ENCODE measurements at places on chromosomes 7 and 10.

- DNase-seq = no peak
Measured at GRCh38 chr10:58608351-58608750, 95.7 kb downstream of the BICC1 start.

GRCh38 chr10:132397036-132397541 is at the start of gene PWWP2B:
TSS of gene PWWP2B (plus strand) at chr10:132397200. CDS start at chr10:132397227, 27 bp downstream.
- peak; percentile 23 for DNase-seq

DNA sequence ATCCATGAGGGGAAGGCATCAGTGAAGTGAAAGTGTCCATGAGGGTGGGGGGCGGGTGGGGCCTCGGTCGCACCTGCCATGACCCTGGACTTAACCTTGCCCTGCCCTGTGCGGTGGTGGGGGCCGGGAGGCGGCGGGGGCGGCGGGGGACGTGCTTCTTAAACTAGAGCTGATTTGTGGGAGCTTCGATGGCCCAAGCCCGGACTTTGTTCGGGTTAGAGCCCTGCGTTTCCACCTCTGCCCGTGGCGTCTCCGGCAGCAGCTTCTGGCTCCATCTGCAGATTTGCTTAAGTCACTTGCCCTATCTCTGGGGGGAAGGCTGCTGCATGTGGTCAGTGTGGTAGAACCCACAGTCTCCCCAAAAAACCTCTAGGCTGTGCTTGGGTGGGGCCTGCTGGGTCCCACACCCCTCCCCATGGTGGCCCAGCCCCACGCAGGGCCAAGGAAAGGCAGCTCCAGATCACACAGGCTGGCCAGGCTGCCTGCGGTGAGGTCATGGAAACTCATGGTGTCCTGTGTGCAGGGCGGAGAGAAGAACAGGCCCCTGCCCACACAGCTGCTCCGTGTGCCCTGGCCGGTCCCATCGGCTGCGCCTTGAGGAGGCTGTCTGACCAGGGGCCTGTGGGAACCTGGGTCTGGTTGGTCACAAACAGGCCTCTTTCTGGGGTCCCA is 93.2 kb downstream of the INPP5A start:
- no peak for DNase-seq

- DNase-seq = no peak
Measured at GRCh38 chr10:123038782-123039631, 30.2 kb downstream of the ACADSB start.

- DNase-seq = no peak
Measured at GRCh38 chr7:7254908-7255307, 72.6 kb downstream of the C1GALT1 start.

DNA sequence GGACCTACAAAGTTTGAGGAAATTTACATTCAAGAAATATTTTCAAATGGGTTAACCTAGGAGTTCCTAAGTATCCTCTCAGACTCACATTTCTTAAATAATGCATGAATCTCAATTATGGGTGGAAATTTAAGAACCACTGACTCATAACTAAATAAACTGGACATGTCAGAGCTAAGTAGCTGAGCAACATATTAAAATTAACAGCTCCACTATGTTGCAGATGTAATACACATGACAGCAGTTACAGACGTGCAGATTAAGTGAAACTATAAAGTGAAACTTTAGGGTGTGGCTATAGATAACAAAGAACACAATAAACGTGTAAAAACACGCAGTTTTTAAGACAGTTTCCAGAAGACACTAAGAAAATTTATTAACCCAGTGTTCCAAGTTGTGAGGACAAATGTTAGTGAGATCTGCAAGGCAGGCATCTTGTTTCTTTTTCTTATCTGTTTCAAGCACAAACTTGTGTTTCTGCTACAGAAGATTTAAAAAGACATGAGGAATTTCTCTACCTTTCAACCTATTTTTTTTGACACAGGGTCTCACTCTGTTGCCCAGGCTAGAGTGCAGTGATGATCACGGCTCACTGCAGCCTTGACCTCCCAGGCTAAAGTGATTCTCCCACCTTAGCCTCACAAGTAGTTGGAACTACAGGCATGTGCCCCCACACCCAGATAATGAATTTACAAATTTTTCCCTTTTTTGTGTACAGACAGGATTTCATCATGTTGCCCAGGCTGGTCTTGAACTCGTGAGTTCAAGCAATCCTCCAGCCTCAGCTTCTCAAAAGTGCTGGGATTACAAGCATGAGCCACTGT is 25.3 kb downstream of the DNMBP start:
- no peak for DNase-seq

- DNase-seq = no peak
Measured at GRCh38 chr10:48694371-48695030, 9.8 kb downstream of the WDFY4 start.

DNA sequence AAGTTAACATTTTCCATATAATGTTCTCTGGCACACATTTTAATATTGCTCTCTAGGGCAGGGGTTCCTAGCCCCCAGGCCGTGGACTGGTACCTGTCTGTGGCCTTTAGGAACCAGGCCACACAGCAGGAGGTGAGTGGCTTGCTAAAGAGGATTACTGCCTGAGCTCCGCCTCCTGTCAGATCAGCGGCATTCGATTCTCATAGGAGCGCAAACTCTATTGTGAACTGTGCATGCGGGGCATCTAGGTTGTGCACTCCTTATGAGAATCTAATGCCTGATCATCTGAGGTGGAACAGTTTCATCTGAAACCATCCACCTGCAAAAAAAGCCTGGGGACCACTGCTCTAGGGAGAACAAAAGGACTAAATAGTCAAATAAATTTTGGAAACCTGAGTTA is 65.7 kb downstream of the EXOC6 start:
- no peak for DNase-seq

DNA sequence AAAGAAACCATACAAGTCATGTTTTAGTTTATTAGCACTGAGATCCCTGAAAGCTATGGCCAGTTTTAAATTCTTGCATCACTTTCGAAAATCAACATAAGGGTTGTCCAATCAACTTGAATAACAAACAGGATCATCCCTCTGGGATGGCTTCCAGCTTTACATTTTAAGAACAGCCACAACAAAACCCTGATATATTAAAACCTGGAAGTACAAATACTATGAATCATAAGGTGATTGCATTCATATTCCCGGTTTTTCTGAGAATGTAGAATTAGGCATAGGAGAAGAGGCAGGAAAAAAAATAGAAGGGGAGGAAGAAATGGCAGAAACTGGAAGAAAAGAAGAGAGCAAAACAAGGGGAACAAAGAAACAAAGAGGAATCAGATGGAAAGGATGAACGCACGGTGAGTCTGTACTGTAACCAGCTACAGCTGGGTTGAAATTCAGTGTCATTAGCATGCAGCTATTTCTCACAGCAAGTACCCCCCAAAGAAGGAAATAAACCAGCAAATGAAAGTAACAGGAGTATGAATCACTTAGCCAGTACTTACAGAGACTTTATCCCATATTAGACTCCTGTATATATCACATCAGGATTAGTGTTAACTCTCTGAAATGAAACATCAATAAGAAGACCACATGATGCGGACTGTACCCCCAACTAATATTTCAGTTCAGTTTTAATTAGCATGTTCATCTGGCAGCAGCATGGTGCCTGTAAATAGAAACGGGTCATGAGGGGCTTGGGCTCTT is 301.3 kb downstream of the RNLS start:
- no peak for DNase-seq

DNA sequence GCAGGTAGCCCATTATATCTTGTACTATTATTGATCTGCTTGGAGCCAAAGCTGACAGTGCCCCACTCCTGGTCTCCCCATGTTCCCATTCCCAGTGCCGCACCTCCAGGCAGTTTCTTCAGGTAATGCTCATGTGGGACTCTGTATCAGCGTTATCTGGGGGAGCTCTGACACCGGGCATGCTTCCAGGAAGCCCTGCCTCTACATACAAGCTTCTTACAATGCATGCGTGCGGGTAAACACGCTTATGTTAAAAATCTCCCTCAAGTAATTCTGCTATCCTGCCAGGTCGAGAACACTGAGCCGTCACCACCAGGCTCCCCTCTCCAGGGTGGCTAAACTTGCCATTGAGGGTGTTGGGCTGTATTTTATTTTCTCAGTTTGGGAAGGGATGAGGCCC is 61.6 kb upstream of the LBX1 start:
- DNase-seq = no peak

- DNase-seq = no peak
Measured at GRCh38 chr7:8592167-8592566, 158.8 kb downstream of the NXPH1 start.

DNA sequence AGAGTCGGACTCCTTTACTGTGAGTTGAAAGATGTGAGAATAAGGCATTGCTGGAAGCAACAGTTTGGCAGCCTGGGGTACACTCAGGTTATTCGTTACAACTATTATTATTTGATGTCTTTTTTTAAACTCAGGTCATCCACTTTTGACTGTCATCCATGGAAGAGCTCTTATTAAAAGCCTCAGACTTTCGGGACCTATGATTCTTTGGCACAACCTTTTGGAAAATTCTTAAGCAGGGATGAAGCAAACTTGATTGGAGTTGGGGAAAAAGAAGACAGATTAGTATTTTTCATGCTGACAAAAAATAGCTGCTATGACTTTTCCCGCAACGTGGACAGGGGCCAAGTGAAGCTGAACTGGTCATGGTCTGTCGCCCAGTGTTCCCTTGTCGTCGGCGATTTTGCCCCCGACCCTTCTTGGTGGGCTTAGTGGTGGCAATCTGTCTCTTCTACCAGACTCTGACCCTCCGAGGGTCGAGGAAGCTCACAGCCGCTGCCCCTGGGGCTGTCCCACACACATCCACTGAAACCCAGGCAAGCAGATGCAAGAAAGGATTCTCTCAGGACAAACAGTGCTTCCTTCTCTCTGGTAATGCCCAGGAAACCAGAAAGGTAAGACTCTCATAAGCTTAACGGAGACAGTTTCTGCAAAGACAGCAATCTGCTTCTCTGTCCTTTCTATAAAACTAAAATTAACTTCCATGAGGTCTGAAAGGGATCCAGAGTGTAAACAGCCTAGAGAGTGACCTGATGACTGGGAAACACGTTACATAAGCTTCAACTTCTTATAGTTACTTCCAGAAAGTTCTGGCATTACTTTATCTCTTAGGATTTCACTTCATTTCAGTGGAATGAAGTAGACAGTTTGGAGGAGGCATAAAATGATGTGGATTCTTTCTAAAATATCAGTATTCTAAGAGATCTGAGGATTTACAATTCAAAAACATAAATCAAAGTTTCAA is 1.0 kb downstream of the CPED1 start:
- DNase-seq = no peak

GRCh38 chr10:110918643-110919348 is at the start of gene BBIP1:
TSS of gene BBIP1 (minus strand) at chr10:110919180. CDS start at chr10:110918157, 1,023 bp downstream.
- DNase-seq = no peak

- no peak for DNase-seq
Measured at GRCh38 chr10:121926671-121927317, 1.0 kb downstream of the ATE1 start.

DNA sequence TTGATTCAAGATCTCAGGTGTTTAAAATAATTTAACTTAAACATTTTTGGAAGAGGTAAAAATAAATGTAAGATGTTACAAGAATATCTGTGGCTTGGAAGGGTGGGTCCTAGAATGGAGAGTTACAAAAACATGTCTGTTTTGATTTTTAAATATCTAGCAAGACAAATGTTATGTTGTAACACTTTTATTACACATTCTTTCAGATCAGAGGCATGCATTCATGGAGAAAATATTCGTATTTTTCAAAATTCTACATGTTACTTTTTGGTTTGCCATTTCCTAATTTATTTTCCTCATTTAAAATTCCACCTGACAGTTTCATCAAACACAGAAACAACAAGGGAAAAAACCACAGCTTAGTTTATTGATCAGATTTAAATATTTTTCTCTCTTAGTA is 10.0 kb downstream of the WBP1L start:
- DNase-seq = no peak

GRCh38 chr10:65719790-65720189 is 1206.0 kb upstream of the LRRTM3 start:
- DNase-seq = no peak

DNA sequence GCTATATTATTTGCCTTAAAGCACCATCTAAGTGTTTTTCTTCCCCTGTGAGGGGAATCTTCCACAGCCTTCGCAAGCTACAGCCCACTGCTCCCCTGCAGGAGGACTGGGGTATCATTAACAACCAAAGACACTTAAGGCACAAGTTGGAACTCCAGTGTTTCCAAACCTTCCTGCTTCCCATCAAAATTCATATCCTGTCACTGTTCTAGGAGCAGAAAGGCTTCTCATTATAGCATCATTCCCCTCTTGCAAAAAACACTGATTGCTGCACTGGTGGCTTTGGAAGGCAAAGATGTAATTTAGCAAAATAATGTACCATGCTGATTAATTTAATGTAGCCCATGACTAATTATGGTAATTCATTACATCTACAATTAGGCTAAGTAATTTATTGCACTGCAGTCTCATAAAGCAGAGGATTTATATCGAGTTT is 207.2 kb downstream of the SKAP2 start:
- no peak for DNase-seq

DNA sequence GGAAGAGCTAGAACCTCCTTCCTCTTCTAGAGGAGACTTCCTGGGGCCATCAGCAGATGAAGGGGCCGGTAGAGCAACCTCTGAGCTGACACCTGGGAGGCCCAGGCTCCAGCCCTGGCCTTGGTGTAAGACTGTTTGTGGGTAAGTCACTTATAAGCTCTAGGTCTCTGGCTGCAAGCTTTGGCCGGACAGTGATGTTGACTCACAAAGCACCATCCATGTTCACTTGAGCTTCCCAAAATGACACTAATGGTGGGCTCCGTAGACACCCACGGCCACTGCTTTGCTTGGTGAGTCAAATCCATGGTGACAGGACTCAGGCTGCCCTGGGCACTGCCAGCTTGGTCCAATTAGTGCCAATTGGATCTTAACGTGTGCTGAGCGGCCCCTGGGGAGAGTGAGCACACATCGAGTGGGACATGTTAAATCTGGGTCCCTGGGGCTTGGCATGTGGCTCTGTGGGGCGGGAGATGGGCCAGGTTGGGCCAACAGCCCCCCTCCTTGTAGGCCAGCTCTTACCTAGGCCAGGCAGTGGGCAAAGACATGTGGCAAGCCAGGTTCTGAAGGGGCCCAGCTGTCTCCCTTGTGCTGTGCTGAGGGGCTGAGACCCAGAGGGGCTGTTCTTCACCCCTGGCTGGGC is 16.7 kb downstream of the NEURL1 start:
- DNase-seq = no peak

- DNase-seq = no peak
Measured at GRCh38 chr10:34290412-34291081, 524.5 kb downstream of the PARD3 start.

Measured in activated gamma-delta T cell treated with anti-CD3 and anti-CD28 coated beads, Interleukin-2, amount 50 U/mL, for 16 hours (primary cell).